ENCODE measurements at places on chromosomes 1 and 21.

DNA sequence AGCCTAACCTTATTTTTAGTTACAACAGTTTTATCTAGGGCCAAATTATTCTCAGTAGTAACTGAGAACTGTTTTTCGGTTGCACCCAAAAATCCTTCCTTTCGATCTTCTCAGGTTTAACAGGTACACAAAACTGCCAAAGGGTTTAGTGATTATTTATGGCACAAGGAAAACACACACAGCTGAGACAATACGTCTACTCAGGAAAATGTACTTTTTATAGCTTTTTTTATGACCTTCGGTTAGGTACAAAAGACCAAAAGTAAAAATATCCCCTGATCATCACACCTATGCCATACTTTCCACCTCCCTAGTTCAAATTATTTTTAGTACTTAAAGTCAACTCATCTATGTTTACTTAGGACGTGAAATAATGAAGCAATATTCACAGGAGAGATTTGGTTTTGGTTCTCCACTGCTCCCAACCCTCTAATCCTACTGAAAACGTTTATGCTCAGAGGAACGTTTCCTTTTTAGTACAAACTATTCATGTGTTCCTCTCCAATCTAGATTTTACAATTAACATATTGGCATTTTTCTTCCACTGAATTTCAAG lies 48.7 kb downstream of the TTLL7 start:
- DNase-seq: no peak

GRCh38 chr1:8394456-8395321 lies 76.8 kb downstream of the SLC45A1 start:
- DNase-seq: no peak

DNA sequence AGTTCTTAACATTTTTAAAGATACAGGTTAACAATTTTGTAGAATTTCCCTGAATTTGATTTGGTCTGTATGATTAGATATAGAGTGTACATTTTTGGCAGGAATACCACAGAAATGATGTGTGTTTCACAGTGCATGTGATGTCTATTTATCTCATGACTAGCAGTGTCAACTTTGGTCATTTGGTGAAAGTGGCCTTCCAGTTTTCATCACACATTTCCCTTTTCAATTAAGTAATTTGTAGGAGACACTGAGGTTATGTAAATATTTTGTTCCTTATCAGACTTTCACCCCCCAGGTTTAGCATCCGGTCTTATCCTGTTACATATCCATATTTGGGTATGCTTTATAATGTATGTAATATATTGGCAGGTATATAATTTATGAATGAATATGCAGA lies 41.8 kb downstream of the MAP3K7CL start:
- DNase-seq: no peak

GRCh38 chr21:37704751-37705150 lies 211.5 kb downstream of the KCNJ6 start:
- DNase-seq: no peak

- no peak for DNase-seq
These were observed 2.8 kb downstream of the SRARP start for GRCh38 chr1:16006552-16007485.

GRCh38 chr1:1259951-1260600 lies 13.6 kb upstream of the C1QTNF12 start:
- no peak for DNase-seq

- DNase-seq: no peak
These were observed 13.3 kb downstream of the ZBTB8OS start for GRCh38 chr1:32636914-32637645.

DNA sequence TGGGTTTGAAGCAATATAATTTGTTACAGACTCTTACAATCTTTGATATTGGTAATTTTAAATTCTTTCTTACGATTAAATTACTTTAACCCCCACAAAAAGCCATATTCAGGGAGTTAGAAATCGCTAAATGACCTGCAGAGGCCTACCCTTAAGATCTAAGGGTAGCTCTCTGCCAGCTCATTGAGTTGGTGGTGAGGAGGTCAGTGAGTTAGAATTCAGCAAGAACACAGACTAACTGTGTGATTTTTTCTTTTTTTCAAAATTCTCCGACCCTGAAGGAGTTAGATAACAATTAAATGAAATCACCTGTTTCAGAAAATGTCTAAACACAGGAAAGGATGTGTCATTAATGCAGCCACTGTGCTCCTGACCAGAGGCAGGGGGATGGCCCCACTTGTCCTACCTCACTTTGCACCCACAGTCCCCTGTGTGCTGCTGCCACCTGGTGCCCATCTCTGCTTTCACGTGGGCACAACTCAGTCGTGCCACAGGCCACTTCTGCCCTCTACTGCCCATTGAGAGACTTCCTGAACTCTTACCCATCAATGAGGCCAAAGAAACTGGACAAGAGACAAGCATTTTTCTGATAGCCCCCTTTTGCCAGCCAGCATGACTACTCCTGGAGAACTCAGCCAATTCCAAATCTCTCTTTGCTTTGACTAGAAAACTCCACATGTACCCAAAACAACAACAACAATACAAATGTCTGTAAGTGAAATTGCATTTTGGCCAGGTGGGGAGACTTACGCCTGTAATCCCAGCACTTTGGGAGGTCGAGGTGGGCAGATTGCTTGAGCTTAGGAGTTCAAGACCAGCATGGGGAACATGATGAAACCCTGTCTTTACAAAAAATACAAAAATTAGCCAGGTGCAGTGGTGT lies 8.4 kb downstream of the CFAP45 start:
- DNase-seq: peak; percentile 51

- DNase-seq: no peak
These were observed 23.1 kb upstream of the MCOLN2 start for GRCh38 chr1:85019994-85020393.
